ENCODE measurements at places on chromosomes 11 and 22.

DNA sequence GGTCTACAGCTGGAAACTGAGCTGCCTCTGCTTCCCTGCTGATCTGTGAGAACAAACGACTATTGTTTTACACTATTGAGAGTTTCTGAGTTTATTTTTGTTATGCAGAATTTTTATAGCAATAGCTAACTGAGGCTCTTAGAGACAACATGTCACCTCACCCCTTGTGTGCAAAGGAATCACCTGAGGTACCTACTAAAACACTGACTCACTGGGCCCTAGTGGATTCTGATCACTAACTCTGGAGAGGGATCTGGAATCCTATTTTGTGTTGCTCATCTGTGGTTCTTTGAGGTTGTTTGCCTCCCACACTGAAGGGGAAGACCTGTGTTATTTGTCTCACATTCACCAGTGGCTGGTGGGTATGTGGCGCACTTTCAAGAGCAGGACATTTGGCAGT is 13.4 kb upstream of the B3GAT1 start:
- no peak for DNase-seq

GRCh38 chr11:206526-207207 is 532 bp downstream of the BET1L start:
- no peak for DNase-seq

GRCh38 chr11:72737336-72737735 is 14.9 kb downstream of the ARAP1 start:
- no peak for DNase-seq

DNA sequence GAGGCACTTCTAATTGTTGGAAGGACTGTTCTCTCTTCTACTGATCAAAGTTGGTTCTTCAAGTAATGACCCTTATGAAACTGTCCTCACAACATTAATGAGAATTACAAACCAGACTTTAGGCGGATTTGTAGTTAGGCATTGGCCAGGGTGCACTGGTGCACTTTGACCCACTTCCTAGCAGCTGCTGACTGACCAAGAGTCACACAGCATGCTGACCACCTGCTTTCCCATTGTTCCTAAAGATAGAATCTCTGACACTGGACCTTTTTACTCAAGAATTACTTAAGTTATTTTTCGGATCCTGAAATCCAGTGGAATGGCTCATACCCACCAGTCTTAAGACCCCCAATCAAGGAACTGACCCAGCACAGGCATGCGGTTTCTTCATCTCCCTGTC is 264.0 kb downstream of the ST3GAL4 start:
- DNase-seq: no peak

DNA sequence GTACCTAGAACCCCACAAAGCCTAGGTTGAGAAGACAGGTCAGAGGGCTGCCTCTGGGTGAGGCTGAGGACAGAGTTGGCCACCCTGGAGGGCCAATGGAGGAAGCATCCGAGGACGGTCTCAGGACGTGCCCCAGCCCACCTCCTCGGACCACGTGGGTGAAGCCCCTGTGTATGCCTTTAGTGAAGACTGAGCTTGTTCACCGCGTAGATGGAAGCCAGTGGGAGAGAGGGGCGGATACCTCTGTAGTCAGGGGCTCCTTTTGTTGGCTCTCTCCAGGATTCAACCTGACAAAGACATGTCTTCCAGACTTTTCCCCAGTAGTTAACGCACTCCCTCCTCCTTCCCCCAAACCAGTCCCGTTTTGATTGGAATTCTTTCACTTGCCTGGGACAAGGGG is 110.7 kb downstream of the ZBTB16 start:
- DNase-seq: no peak

- DNase-seq: no peak
Observed at GRCh38 chr11:99176430-99176829, 155.7 kb downstream of the CNTN5 start.

DNA sequence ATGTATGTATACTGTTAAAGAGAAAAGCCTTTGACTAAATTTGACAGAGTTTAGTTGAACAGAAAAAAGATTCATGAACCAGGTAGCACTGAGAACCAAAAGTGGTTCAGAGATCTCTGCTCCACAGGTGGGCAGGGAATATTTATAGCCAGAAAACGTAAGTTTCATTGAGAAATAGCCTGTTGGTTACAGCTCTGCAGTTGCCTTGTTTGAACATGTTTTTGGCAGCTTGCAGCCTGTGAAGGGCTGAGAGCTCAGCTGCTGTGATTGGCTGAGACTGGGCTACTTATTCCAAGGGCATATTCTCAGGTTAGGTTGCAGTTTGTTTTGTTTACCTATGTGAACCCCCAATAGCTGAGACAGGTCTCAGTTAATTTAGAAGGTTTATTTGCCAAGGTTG is 13.5 kb upstream of the ZNF74 start:
- DNase-seq: no peak

GRCh38 chr11:68750195-68751003 is 921 bp downstream of the TESMIN start:
- DNase-seq: no peak

- no peak for DNase-seq
Observed at GRCh38 chr22:19412478-19412877, 19.1 kb downstream of the HIRA start.

- peak; percentile 18 for DNase-seq
Observed at GRCh38 chr11:113796663-113797259, 17.2 kb downstream of the CLDN25 start.

DNA sequence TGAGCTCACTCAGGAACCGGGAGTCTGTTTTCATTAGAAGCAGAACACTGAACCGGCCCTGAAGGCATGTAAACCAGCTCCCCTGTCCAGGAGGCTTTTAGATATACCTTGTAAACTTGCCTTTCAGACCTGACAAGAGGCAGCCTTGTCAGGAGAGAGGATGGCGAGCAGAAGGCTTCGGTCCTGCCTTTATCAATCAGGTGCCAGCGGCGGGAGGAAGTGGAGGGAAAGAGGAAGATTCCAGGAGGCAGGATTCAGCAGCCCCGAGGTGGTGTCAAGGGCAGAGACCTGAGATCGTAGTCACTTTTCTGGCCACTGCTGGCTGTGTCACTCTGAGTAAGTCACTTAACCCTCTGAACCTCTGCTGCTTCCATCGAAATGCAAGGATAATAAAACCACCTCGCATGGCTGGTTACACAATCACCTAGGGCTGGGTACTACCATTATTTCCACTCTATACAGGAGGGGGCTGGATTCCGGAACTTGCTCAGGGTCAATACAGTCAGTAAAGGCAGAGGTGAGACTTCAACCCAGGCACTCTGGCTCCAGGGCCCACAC is 181.0 kb downstream of the CHST1 start:
- no peak for DNase-seq

All from DMS79 treated with DMSO at 0.1 percent for 48 hours (cell line).